Stimulated activated naive B cell treated with anti-CD40 and anti-IgM and Interleukin-4, amounts not matched to agents 10 μg/mL and 1 μg/mL and 100 μg/mL, for 72 hours (primary cell): ENCODE measurements at places on chromosomes 1 and 21.

- no peak for DNase-seq
These were observed 182.8 kb upstream of the NRIP1 start for GRCh38 chr21:15247613-15248012.

DNA sequence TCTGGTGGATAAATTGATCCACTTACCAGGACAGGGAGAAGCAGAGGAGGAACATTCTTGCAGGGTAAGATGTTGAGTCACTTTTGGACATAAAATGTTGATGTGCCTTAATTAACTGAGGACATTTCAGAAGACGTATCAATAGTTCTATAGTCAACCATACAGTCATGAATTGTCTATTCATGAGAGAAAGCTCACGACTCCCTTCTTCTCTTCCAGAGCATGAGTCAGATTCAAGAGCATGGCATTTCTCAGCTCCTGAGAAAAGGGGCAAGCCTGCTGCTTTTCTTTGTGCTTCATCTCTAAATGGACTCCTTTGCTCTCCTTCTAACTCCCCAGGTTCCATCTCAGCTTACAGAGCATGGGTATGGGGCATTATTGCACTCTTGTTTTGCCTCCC, 55.7 kb downstream of the ADGRL4 start:
- no peak for DNase-seq

DNA sequence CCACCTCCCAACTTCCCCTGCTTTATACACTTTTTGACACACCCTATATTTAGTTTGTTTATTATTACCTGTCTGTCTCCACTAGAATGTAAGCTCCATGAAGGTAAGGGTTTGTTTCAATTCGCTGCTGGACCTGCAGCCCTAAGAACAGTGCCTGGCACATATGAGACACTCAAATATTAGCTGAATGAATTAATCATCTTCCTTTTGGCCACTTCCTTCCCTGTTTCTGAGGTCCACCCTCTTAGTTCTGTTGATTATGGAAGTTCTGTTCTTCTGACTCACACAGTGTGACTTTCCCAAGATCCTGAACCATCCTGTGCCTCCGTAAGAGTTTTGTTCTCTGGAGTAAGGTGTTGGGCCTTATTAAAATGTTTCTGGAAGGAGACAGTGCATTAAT, 40.4 kb upstream of the GJA5 start:
- DNase-seq, result no peak

- DNase-seq, result no peak
These were observed 22.3 kb upstream of the MOB3C start for GRCh38 chr1:46638921-46639320.

- no peak for DNase-seq
These were observed at the start of gene DSCAM for GRCh38 chr21:40846587-40847411. DSCAM (minus strand) TSS chr21:40847158; CDS start chr21:40846661, 497 bp downstream.

DNA sequence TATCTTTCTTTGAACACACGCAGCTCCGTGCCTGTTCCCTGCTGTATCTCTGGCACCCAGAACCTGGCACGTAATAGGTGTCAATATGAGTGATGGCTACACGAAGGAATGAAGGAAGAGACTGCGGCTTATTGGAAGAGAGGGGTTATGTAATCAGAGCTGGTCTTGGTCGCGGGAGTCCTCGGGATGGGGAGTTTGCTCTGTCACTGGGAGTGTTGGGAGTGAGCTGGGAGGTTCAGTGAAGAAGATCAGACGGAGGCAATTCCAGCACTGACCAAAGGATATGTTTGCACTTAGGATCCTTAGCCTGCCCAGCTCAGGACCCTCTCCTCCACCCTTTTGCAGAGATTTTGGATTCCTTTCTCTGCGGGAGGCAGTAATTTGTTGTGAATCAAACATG, 709.1 kb downstream of the PTPRU start:
- no peak for DNase-seq

DNA sequence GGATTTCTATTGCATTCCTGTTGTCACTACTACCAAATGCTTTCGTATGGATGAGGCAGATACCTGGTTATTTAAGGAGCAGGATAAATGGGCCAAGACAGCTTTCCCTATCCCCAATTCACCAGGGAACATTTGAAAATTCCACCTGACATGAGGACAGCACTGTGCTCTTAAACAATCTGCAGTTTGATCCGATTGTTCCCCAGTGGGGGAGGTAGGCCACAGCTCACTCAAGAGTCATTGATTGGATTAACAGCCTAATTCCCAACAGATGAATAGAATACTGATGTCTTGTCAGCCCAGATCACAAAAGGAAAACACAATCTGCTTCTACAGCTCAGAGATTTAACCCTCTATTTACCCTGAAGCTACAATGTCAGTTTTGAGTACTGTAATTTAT, 123.9 kb downstream of the LHX4 start:
- no peak for DNase-seq

DNA sequence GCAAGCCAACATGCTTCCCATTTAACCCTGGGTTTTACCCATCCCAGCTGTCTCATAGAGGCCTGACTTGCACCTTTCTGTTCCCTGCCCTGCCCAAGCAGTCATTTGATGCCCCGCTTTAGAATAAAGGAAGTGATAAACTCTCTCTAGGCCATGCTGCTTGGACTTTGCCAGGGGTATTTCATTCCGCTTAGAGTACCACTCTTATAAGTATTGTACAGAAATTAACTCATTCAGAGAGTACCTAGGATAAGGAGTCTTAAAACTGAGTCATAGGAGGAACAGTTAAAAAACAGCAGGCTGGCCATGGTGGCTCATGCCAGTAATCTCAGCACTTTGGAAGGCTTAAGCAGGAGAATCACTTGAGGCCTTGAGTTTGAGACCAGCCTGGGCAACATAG, 21.0 kb upstream of the LYST start:
- no peak for DNase-seq

GRCh38 chr21:42653231-42654061, at the start of gene PDE9A:
PDE9A (plus strand) TSS chr21:42653621; CDS start chr21:42653815, 194 bp downstream.
- DNase-seq, result no peak

- DNase-seq, result no peak
These were observed 15.6 kb upstream of the C1orf174 start for GRCh38 chr1:3915551-3916121.
